Chondrocyte (in vitro differentiated cells): ENCODE measurements at places on chromosomes 4 and X.

DNA sequence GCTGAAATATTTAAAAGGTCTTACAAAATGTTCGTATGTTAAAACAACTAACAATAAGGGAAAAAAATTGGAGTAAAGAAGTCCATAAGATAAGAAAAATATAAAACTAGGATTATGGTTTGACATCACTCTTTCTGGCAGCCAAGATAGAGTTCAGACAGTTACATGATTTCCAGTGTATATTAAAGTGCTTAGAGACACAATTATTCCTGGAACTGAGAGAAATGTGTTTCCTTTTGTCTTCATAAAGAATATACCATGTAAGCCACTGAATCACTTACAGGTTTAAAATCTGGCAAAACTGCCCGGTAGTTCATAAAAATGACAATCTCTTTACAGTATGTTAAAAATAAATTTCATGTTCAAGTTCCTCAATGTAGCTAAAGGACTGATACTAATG lies 538.7 kb upstream of the ATOH1 start:
- no peak overlapping the region for H3K27ac ChIP-seq
- H3K27me3 ChIP-seq: peaks cover 14% of the 10 kb centered on the region
- H3K36me3 ChIP-seq: no peaks in the 10 kb centered on the region
- no peak for DNase-seq
- no peaks in the 10 kb centered on the region for H3K4me1 ChIP-seq
- no peak overlapping the region for H3K4me3 ChIP-seq

DNA sequence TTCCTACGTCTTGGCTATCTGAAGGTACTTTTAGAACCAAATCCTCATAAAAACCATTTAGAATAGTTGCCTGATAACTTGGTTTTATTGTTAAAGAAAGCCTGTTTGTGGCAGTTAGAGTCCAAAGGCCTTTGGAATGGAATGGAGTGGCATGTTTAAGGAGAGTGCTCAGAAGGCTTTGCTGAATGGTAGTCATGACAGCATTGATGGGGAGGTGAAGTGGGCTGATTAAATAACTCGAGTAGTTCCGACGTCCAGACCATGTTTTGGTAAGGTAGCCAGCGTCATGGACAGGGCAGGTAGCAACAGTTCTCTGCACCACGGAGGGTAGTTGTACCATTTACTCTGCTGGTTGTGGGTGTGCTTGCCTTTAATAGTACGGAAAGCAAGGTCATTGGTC lies 86.3 kb upstream of the CLDN34 start:
- H3K27me3 ChIP-seq: no peaks in the 10 kb centered on the region
- no peaks in the 10 kb centered on the region for H3K36me3 ChIP-seq
- DNase-seq: no peak
- no peak overlapping the region for H3K27ac ChIP-seq

GRCh38 chr4:68724426-68724825 lies 54.0 kb upstream of the UGT2B15 start:
- no peak overlapping the region for H3K4me3 ChIP-seq
- H3K27me3 ChIP-seq: no peaks in the 10 kb centered on the region
- H3K36me3 ChIP-seq: no peaks in the 10 kb centered on the region
- no peak for DNase-seq
- H3K27ac ChIP-seq: no peak overlapping the region

GRCh38 chrX:97481228-97481627 lies 597.5 kb downstream of the RPA4 start:
- no peaks in the 10 kb centered on the region for H3K36me3 ChIP-seq
- H3K4me1 ChIP-seq: no peaks in the 10 kb centered on the region
- no peaks in the 10 kb centered on the region for H3K27me3 ChIP-seq
- no peak overlapping the region for H3K4me3 ChIP-seq
- no peak overlapping the region for H3K27ac ChIP-seq

DNA sequence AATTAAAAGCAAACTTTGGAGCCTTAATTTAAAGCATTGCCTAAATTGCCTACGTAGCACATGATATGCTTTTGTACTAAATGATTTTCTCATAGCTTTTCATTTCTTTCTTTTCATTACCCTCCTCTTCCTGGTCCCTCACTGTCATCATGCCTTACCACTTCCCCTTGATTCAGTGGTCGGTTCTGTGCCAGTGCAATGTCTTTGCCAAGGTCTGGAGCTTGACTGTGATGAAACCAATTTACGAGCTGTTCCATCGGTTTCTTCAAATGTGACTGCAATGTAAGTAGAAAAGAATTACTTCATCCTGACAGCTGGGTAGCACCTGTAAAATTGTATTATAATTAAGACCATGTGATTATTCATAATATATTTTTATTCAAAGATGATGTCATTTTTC lies 72.5 kb downstream of the C4orf46 start:
- H3K4me1 ChIP-seq: no peaks in the 10 kb centered on the region
- no peak for DNase-seq
- H3K36me3 ChIP-seq: no peaks in the 10 kb centered on the region
- no peak overlapping the region for H3K4me3 ChIP-seq

DNA sequence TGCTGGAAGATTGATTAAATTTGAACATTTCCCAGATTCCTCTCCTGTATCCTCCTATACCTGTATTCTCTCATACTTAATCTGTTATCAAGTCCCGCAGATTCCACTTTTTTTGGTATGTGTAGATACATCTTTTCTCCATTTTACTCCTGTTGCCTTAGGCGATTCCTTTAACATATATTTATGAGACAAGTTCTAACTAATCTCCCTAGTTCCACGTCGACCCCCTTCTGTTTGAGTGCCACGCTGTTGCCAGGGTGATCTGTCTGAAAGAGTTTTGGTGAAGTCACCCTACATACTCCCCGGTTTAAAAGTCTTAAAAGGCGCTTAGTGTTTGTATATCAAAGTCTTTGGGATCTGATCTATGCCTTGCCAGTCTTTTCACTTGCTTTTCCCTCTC lies 2.4 kb downstream of the HNRNPH2 start:
- H3K4me1 ChIP-seq: peaks cover 25% of the 10 kb centered on the region
- DNase-seq: no peak
- H3K27ac ChIP-seq: peak overlapping the region; percentile 79
- peaks cover 2% of the 10 kb centered on the region for H3K36me3 ChIP-seq
- no peaks in the 10 kb centered on the region for H3K27me3 ChIP-seq

DNA sequence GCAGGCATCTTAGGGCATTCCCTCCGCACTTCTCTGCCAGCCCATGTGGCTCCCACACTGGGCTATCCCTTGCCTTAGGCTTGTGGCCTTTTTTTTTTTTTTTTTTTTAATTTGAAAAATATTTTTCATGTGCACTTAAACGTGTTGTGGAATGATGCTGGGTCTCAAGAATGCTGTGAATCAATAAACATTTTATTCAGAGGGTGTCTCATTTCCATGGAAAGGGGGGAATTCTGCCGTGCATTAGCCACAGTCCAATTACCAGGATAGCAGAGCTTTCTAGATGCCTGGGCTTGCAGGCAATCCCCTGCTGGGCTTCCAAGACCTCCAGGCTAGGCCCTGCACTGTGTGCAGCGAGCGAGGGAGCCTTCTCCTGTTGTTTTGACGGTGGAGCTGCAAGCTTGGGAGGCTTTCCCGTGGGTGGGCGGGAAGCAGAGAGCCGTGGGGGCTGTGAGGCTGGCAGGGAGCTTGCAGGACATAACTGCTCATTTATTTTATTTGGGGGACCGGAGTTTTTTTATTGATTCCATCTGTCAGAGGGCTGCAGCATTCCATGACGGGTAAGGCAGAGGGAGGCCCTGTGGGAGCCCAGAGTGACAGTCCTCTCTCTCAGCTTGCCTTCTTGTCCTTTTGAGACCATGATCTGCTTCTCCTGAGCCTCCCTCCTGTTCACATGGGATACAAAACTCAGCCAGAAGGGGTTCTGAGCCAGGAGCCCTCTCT lies 2.6 kb upstream of the CPZ start:
- H3K4me1 ChIP-seq: peaks cover 22% of the 10 kb centered on the region
- H3K4me3 ChIP-seq: no peak overlapping the region
- no peaks in the 10 kb centered on the region for H3K36me3 ChIP-seq
- no peak overlapping the region for H3K27ac ChIP-seq

DNA sequence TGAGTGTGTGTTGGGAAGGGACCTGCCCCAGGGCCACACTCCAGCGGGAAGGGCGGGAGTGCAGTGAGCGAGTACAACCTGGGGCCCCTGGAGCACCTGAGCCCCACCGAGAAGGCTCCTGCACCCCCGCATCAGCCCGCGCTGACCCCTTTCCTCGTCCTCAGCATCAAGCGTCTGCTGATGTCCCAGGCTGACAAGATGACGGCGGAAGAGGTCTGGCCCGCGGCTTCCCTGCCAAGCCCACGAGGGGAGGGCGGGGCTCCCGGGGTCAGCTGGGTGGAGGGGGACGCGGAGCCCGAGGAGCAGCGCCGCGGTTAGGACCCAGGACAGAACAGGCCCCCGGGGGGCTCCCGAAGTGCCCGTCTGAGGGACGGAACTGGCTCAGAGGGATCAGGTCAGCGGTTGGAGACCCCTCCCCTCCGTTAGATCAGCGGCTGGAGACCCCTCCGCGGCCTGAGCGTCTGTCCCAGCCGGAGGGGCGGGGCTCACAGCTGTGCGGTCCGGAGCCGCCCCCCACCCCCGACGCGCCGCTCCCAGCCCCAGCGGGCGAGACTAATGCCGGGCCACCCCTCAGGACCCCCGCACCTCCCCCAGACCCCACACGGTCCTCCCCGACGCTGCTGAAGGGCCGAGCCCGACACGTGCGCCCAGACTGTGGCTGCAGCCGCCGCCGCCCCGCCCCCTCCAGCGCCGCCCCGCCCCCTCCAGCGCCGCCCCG lies 6.7 kb downstream of the MYL5 start:
- H3K27me3 ChIP-seq: no peaks in the 10 kb centered on the region
- H3K4me3 ChIP-seq: peak overlapping the region; percentile 61
- DNase-seq: no peak
- no peaks in the 10 kb centered on the region for H3K36me3 ChIP-seq
- H3K4me1 ChIP-seq: peaks cover 12% of the 10 kb centered on the region

- peak within 1 kb of the TSS; percentile 82 for H3K4me3 ChIP-seq
- DNase-seq: no peak
- no peaks in the 10 kb centered on the region for H3K36me3 ChIP-seq
- peaks cover 56% of the 10 kb centered on the region for H3K4me1 ChIP-seq
Measured at GRCh38 chr4:158172261-158173258, at the start of gene GASK1B. TSS of gene GASK1B (minus strand) at chr4:158173025. CDS start at chr4:158171375, 1,650 bp downstream.

DNA sequence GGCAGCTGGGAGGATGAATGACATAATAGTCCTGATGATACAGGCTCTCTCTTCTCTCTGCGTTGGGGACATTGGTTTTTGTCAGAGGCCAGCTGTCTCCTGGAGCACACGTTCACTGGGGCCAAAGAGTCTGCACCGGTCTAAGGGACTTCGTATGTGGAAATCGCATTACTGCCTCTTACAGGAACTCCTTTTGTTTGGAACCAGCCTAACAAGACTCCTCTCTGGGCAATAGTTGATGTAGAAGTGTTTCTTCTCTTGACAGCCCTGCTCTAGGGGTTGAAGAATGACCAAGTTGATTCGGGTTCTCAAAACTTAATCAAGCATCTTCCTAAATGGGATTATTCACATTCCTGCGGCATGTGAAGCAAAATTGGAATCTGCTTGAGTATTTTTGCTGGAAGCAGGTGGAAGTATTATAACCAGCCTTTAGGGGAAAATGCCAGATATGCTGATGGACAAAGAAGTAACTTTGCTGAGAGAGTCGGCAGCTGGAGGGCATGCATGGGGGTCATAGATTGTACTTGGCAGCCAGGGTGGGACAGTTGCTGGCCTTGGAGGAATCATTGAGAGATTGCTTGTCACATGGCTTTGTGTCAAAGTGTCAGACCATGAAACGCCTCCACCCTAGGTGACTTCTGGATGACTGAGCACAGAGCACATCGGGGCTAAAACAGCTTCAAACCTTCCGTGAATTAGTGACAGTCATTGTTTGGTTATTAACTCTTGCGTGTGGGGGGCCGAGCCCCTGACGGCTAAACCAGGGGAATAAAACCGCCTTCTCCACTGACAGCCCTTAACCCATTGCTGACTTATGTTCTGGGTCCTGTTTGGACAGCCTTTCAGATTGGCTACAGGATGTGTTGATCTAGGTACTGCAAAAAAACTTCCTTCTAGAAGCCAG lies 34.4 kb upstream of the SLC34A2 start:
- peaks cover 14% of the 10 kb centered on the region for H3K27me3 ChIP-seq
- no peak overlapping the region for H3K27ac ChIP-seq
- H3K4me1 ChIP-seq: no peaks in the 10 kb centered on the region
- H3K36me3 ChIP-seq: no peaks in the 10 kb centered on the region

GRCh38 chr4:178081896-178082295 lies 639.7 kb upstream of the AGA start:
- H3K27me3 ChIP-seq: peaks cover 9% of the 10 kb centered on the region
- H3K4me1 ChIP-seq: peaks cover 7% of the 10 kb centered on the region
- H3K36me3 ChIP-seq: no peaks in the 10 kb centered on the region
- H3K27ac ChIP-seq: no peak overlapping the region
- DNase-seq: no peak
- H3K4me3 ChIP-seq: no peak overlapping the region

DNA sequence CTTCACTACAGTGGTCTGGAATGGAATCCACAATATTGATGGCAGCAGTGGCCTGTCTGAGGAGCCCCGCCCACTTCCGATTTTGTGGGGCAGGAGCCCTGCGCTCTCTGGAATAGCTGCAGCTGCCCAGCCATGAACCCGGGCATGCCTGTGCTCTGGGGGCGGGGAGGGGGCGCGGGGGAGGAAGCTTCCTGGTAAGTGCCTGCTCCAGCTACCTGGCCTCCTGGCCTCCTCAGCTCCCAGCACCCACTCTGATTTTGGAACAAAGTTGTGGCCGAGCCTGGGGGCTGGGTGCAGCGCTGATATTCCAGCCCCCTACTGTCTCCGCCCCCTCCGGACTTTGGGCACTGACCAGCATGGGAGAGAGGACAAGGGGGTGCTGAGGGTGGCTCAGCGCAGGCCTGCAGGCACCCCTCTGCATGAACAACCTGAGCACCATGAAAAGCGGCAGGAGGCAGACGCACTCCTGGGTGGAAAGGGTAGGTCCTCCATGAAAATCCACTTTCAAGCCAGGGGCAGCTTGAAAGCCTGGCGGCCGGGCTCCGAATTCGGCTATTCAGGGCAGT lies 972.7 kb upstream of the AGA start:
- no peaks in the 10 kb centered on the region for H3K36me3 ChIP-seq
- H3K27me3 ChIP-seq: peaks cover 3% of the 10 kb centered on the region
- no peak for DNase-seq
- no peaks in the 10 kb centered on the region for H3K4me1 ChIP-seq

GRCh38 chrX:79065696-79066095 lies 78.8 kb upstream of the GPR174 start:
- no peak overlapping the region for H3K4me3 ChIP-seq
- H3K27me3 ChIP-seq: no peaks in the 10 kb centered on the region
- no peak for DNase-seq

DNA sequence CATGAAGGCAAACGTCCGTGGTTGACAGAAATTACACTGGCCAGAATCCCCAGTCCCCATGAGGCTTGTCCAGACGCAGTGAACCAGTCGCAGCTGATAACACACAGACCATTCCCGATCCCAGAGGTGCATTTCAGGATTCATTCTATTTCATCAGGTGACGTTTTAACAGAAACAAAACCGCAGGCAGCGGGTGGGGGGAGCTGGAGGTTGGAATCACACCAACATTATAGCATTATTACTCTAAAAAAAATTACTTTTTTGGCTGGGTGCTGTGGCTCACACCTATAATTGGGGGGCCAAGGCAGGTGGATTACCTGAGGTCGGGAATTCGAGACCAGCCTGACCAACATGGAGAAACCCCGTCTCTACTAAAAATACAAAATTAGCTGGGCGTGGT lies 25.2 kb downstream of the NOP14 start:
- H3K27ac ChIP-seq: no peak overlapping the region
- DNase-seq: no peak
- H3K36me3 ChIP-seq: peaks cover 15% of the 10 kb centered on the region
